PC-3 (cell line): ENCODE measurements at places on chromosomes 2 and 18. TPM values are rescaled to one million over a fixed set of nuclear protein-coding genes. Genes with fewer than 3 reads are reported as not detected.
A peak's percentile ranks its signal among the peaks of the same experiment; 100 is the strongest.

GRCh38 chr18:66564236-66564635, 39.7 kb downstream of the CDH19 start:
- DNase-seq, result no peak

MYL1 gene
- not detected in 2 replicates for total RNA-seq

DNA sequence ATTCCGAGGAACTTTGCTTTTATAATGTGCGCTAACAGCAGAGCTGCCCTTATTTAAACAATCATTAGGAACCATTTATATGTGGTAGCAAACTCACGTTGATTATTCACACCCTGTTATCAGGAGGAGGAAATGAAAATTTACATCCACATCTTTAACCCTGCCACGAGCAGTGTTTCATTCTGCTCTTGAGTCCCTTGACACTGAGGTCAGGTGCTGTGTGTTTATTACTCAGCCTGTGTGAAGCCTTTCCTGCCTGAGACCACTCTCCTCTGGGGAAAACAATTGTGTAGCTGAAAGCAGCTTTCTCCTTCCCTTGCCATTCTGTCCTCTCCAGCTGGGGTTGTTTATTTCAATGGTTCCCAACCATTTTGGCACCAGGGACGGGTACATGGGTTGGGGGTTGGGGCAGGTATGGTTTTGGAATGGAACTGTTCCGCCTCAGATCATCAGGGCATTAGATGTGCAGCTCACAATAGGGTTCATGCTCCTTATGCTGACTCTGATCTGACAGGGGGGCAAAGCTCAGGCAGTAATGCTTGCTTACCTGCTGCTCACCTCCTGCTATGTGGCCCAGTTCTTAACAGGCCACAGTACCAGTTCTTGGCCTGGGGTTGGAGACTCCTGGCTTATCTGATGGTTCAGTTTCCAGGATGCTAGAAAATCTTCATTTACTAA, 651.1 kb downstream of the TDRD15 start:
- DNase-seq, result no peak

DNA sequence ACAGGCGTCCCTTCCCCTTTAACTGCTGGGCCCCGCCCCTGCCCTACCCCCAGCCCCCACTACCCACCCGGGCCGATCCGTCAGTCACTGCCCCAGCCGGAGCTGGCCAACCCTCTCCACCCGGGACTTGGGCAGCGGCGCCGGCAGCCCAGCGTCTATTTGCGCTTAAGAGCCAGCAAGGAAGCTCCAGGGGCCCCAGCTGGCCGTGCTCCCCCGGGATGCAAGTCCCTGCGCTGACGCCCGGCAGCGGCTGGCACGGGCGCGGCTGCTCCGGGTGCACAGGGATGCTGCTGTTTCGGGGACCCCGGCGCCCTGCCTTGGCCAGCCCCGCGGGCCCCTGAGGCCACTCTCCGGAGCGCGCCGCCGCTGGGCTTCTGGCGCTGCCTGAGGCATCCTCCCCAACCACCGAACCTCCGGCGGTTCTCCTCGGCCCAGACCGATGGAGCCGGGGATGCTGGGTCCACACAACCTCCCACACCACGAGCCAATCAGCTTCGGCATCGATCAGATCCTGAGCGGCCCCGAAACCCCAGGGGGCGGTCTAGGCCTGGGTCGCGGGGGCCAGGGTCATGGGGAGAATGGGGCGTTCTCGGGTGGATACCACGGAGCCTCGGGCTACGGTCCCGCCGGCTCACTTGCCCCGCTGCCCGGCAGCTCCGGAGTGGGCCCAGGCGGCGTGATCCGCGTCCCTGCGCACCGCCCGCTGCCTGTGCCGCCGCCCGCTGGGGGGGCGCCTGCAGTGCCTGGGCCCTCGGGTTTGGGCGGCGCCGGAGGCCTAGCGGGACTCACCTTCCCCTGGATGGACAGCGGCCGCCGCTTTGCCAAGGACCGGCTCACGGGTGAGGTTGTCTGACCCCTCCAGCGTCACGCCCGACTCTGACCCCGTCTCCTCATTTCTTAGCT, at the start of gene TLX2:
Gene TLX2, plus strand, starts transcription at position 83 of the 903 bp plus-strand sequence. Its CDS starts 357 bp downstream, at position 440.
- peak; percentile 33 for DNase-seq

GRCh38 chr2:128734521-128735295, 416.0 kb upstream of the HS6ST1 start:
- no peak for DNase-seq

DNA sequence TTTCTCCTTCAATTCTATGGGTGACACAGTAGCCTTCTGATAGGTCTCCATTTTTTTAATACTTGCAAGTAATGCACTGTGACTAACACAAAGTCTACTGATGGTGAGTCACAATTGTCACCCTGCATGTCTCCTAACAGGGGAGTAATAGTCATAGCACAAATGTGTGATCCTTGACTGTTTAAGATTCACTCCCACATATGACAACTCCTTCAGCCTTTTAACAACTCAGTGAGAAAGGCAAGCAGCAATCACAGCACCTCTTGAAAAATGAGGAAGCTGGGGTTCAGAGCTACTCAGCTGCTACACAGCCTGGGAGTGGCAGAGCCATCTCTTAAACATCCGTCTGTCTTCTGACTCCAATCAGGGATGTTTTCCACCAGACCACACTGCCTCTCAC, 63.8 kb downstream of the EHD3 start:
- DNase-seq, result peak; percentile 55

GRCh38 chr2:240799033-240799820, 20.8 kb downstream of the KIF1A start:
- no peak for DNase-seq

- DNase-seq, result peak; percentile 10
Measured at GRCh38 chr2:5791371-5791770, 99.2 kb downstream of the SOX11 start.

- DNase-seq, result no peak
Measured at GRCh38 chr2:101781791-101782426, 84.4 kb downstream of the MAP4K4 start.

CDH20 gene
- total RNA-seq, result not detected in 2 replicates

DNA sequence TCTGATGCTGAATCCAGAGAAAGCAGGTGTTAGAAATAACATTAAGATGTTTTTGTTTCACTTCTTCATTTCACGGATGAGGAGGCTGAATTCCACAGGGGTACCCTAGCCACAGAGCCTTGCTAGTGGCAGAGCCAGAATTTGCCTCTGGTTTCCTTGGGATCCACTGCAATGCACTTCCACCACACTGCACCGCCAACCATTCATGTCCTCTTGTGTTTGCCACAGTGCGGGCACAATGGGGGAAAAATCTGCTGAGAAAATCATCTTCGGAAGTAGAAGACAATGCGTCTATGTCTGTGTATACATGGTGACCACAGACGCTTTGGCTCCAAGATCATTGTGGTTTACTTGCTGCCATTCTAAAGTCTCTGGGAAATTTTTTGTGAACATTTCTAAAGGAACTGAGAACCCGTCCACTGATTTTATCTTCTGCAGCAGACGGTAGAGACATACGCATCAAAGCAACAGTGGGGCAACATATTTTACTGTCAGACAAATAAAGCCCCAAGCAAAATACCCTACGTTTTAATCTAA, 14.9 kb downstream of the ICOS start:
- no peak for DNase-seq

DNA sequence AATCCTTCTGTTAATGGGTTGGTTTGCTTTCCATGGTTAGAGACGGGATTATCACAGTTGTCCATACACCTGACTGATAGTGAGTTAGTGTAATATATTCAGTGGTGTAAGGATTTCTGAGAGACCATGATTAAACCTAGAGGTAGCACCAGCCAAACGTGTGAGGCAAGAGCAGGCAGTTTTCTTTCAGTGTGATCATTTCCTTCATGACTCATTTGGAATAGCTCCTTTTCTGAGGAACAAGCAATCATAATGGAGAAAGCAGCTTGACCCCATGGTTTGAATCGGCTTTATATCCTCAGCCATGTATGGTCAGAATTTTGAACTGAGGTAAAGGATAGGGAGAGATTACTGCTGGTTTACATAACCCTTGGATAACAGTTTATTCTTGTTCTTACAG, 2.9 kb downstream of the MXD1 start:
- peak; percentile 77 for DNase-seq

GRCh38 chr2:12855508-12855907, 138.8 kb downstream of the TRIB2 start:
- no peak for DNase-seq

- DNase-seq, result no peak
Measured at GRCh38 chr2:160384791-160385190, 108.8 kb downstream of the RBMS1 start.

GRCh38 chr18:47800248-47800647, 130.2 kb downstream of the SMAD2 start:
- DNase-seq, result no peak

DNA sequence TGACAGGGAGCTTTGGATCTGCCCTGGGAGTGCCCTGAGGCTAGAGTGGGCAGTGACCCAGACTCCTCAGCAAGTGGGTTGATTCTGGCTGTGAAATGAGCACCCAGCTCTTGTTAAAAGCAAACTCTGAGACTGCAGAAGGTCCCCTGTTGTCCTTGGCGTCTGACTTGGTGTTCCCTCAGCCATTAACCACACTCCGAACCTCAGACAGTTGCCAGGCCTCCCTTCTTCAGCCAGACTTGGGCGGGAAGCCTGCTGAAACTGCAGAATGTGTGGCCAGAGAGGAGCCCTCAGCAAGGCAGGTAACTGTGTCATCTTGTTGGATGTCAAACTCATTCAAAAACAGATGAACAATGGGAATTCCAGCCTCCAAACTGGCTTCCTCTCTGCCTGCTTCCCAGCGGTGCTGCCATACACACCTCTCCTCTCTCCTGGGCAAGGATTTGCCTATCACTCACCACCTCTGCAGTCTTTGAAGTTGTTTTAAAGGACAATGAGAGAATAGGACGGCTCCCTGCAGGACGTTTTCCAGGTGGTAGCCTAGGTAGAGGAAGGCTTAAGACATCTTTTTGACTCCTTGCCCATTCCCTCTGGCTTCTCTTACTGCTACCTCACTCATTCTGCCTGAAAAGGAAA, 38.9 kb upstream of the B3GNT2 start:
- DNase-seq, result no peak

- DNase-seq, result no peak
Measured at GRCh38 chr2:72676341-72677025, 149.3 kb downstream of the EXOC6B start.

LRRC30 gene
- total RNA-seq, result not detected in 2 replicates

DNA sequence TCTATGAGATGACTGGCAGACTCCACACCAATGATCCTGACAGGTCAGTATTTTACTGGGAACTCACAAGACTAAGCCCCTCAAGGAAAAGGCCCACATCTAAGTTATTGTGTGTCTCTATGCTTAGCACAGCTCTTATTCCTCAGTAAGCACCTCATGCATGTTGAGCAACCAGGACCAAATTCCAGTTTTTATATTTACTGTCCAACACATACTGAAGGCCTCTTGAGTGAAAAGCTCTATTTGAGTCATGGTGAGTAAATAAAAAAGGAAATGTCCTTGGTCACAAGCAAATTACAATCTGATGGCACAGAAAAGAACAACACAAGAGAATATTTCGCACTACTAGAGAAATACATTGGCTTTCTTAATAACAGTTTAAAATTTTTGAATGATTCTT, 87.9 kb upstream of the ETAA1 start:
- peak; percentile 75 for DNase-seq

DNA sequence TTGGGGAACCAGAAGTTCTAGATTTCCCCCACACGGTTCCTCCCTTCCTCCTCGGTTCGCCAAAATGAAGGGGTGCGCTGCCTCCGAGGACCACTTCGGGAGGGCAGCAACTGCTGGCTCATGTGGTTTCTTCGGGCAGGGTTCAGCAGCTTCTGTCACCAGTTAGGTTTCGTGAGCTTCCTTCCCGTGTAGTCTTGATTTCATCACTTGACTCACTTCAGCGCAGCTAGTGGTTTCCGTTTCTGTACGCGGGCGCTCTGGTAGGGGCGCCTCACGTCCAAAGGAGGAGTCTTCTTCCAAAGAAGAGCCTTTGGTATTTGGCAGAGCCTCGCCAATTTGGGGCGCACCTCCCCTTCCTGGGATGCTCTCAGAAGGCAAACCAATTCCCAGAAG, 485 bp upstream of the GALNT3 start:
- DNase-seq, result peak; percentile 82
